ENCODE measurements at places on chromosomes 6 and 20. TPM values are rescaled to one million over a fixed set of nuclear protein-coding genes. Genes with fewer than 3 reads are reported as not detected.

PDYN gene
- total RNA-seq, result not detected

NKX2-4 gene
- not detected for total RNA-seq

MOG gene
- not detected for total RNA-seq

STK38 gene
- total RNA-seq, result 15.3 TPM

BPIFA1 gene
- total RNA-seq, result not detected

SLC17A1 gene
- not detected for total RNA-seq

SNAI1 gene
- total RNA-seq, result 12.6 TPM

TRPC4AP gene
- total RNA-seq, result 64.0 TPM

CRISP3 gene
- total RNA-seq, result not detected

CLDN20 gene
- not detected for total RNA-seq

PPP1R14C gene
- 3.5 TPM for total RNA-seq

OXT gene
- not detected for total RNA-seq

C20orf141 gene
- total RNA-seq, result 0.49 TPM

SLC2A10 gene
- not detected for total RNA-seq

ADAM33 gene
- 0.06 TPM for total RNA-seq

SERINC1 gene
- 85.6 TPM for total RNA-seq

ETV7 gene
- total RNA-seq, result 0.08 TPM

CRISP2 gene
- not detected for total RNA-seq

ADGB gene
- total RNA-seq, result not detected

C6orf132 gene
- 3.7 TPM for total RNA-seq

RUNX2 gene
- total RNA-seq, result 1.4 TPM

OR2H2 gene
- total RNA-seq, result not detected

ISM1 gene
- total RNA-seq, result 0.12 TPM

BPIFA3 gene
- not detected for total RNA-seq

WFDC12 gene
- total RNA-seq, result not detected

OR2J3 gene
- not detected for total RNA-seq
